ENCODE measurements at places on chromosomes 4 and X.

- no peak overlapping the region for H3K4me3 ChIP-seq
- H3K36me3 ChIP-seq, result no peaks in the 10 kb centered on the region
- H3K27me3 ChIP-seq, result no peaks in the 10 kb centered on the region
- peak overlapping the region; percentile 67 for H3K27ac ChIP-seq
- DNase-seq, result no peak
- H3K4me1 ChIP-seq, result peaks cover 19% of the 10 kb centered on the region
These were observed 72.0 kb downstream of the PRPS1 start for GRCh38 chrX:107700317-107700774.

DNA sequence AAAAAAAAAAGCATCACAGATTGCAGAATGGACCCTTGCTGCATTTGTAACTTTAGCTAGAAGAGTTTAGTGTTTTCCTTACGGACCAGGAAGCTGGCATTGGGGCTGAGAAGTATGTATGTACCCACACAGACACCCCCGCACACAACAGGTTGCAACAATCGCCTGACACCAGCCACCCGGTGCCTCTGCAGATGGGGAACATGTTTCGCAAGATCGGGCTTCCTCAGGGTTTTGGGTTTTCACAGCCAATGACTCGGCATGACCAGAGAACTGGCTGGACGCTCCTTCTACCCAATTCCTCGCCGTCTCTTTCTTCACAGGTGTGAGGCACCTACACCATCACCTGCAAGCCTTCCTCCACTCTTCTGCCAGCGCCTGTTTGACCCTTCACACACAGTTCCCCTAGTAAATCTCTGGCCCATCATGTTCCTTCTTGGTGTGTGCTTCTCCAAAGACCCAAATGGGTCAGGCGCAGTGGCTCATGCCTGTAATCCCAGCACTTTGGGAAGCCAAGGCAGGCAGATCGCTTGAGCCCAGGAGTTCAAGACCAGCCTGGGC is 70.4 kb downstream of the DHRSX start:
- peaks cover 31% of the 10 kb centered on the region for H3K36me3 ChIP-seq
- H3K27me3 ChIP-seq, result no peaks in the 10 kb centered on the region
- no peak overlapping the region for H3K4me3 ChIP-seq
- DNase-seq, result no peak

GRCh38 chr4:150743564-150744342 is 161.8 kb downstream of the MAB21L2 start:
- no peak overlapping the region for H3K27ac ChIP-seq
- H3K36me3 ChIP-seq, result peaks cover 26% of the 10 kb centered on the region
- no peak for DNase-seq
- no peak overlapping the region for H3K4me3 ChIP-seq
- H3K4me1 ChIP-seq, result no peaks in the 10 kb centered on the region

DNA sequence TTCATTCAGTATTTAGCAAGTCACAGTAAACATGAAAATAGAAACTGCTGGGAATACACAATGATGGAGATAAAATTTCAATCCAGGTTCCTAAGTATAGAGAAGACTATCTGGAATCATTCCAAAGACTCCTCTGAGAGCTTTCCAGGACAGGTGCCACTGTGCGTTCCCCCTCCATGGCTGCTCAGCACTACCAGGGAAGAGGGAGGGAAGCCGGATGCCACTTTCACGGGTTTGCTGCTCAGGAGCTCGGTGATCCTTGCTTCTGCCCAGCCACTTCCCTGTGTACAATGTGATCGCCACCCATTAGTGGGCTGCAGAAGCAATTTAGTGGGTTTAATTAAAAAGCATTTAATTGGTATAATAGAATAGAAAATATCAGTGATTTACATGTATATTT is 94.5 kb downstream of the FNIP2 start:
- DNase-seq, result no peak
- peaks cover 28% of the 10 kb centered on the region for H3K27me3 ChIP-seq
- H3K4me3 ChIP-seq, result no peak overlapping the region
- no peak overlapping the region for H3K27ac ChIP-seq
- no peaks in the 10 kb centered on the region for H3K36me3 ChIP-seq

GRCh38 chrX:153549807-153550206 is 32.4 kb downstream of the ATP2B3 start:
- no peak for DNase-seq
- H3K4me3 ChIP-seq, result no peak overlapping the region
- no peaks in the 10 kb centered on the region for H3K36me3 ChIP-seq
- H3K4me1 ChIP-seq, result no peaks in the 10 kb centered on the region

DNA sequence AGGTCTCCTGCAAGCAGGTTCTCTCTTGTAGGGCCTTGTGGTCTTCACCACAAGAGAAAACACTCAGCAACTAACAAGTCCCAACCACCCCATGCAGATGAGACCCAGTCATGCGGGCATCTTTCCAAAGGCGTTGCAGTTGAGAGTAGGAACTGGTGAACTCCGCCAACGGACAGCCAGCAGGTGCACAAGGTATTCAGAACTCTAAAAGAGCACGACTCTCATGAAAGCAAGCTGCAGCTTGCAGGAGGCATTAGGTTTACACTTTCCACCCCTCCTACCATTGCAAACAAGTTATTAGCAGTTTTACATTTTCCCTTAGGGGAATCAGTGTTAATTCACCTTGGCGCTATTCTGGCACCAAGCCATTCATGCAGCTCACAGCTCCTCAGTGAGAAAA is 173.4 kb upstream of the KIT start:
- H3K4me1 ChIP-seq, result no peaks in the 10 kb centered on the region
- H3K36me3 ChIP-seq, result no peaks in the 10 kb centered on the region
- H3K27ac ChIP-seq, result no peak overlapping the region
- H3K4me3 ChIP-seq, result no peak overlapping the region
- DNase-seq, result no peak

GRCh38 chr4:109969919-109970318 is 57.2 kb downstream of the EGF start:
- H3K27ac ChIP-seq, result no peak overlapping the region
- H3K27me3 ChIP-seq, result no peaks in the 10 kb centered on the region

GRCh38 chr4:48028696-48029095 is 12.1 kb downstream of the NIPAL1 start:
- no peak for DNase-seq
- H3K27me3 ChIP-seq, result peaks cover 20% of the 10 kb centered on the region
- peaks cover 1% of the 10 kb centered on the region for H3K4me1 ChIP-seq
- H3K4me3 ChIP-seq, result no peak overlapping the region
- H3K27ac ChIP-seq, result no peak overlapping the region
